H9 (cell line): ENCODE measurements at places on chromosomes 16 and 17.

- DNase-seq, result no peak
Measured at GRCh38 chr16:4233431-4233830, 8.4 kb downstream of the SRL start.

DNA sequence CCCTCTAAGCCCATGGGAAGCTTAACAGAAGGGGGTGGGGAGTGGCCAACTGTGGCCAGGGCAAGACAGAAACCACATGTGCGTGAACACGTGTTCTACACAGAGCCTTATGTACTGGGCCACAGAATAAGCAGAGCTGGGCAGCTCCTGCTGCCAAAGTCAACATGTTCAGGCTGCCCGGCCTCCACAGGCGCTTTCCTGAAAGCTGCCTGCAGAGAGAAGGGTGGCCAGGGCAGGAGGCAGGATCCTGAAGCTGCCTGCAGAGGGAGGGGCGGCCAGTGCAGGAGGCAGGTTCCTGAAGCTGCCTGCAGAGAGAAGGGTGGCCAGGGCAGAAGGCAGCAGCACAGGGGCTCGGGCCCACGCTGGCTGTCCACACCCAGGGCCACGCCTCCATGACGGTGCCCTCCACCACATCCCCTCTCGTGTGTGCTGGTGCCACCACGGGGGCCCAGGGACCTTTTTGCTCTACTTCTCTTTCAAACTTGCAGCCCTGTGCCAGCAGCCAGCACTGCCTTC lies 79.5 kb downstream of the ANKRD11 start:
- no peak for DNase-seq

DNA sequence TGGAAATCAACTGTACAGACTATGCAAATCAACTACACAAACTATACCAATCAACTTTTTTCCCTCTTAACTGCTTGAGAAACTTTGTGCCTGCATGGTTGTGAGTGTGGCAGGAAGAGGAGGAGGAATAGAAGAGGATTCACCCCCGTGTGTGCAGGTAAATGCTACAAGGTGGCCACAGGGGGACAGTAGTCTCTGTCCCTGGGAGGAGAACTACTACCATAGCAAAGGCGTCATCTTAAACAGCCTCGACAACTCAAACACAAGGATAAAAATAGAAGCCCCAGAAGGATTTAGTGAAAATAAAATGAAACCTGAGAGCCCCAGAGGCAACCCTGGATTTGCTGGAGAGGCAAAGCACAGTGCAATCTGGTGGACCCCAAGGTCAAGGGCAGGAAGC lies 199.5 kb upstream of the DYNLRB2 start:
- peak; percentile 43 for DNase-seq

DNA sequence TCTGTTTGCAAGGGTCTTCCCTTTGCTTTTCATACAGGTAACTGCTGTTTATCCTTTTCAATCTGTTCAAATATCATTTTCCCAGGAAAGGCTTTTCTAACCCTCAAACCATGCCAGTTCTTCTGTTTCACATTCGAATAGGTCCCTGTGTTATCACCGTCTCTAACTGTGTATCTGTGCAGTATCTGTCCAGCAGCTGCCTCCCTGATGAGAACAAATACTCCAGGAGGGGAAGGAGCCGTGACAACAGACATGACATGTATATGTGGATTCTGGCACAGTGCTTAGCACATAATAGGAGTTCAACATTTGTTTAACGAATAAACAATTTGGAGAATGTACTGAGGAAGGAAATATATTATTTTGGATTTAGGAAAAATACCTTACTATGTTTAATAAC lies 95.7 kb downstream of the STX8 start:
- DNase-seq, result no peak

- no peak for DNase-seq
Measured at GRCh38 chr17:27600471-27600870, 30.5 kb upstream of the LGALS9 start.

- no peak for DNase-seq
Measured at GRCh38 chr16:3482659-3483241, 12.5 kb downstream of the C16orf90 start.

GRCh38 chr16:20610211-20610891 lies 34.2 kb upstream of the ACSM2B start:
- DNase-seq, result no peak

- no peak for DNase-seq
Measured at GRCh38 chr17:10574324-10574723, 24.9 kb upstream of the MYH2 start.

DNA sequence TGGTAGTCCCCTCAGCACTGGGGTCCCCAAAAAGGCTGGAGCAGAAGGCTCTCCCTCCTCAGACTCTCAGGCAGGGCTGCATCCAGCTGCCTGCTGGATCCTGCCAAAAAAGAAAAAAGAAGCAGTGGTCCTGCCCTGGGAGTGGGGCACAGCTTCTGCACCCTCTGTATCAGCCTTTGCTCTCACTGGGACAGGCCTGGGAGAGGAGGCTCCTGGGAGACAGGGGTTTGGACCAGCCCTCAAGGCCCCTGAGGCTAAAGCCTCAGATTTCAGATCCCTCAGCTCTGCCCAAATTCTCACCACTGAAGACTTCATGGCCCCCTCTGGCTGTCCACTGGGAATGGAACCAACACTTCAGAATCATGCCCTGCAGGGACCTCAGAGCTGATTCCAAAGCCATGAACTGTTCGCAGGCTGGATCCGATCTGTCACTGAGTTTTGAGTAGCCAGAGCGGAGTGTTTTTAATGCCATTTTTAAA lies 96.9 kb downstream of the C16orf78 start:
- peak; percentile 15 for DNase-seq

DNA sequence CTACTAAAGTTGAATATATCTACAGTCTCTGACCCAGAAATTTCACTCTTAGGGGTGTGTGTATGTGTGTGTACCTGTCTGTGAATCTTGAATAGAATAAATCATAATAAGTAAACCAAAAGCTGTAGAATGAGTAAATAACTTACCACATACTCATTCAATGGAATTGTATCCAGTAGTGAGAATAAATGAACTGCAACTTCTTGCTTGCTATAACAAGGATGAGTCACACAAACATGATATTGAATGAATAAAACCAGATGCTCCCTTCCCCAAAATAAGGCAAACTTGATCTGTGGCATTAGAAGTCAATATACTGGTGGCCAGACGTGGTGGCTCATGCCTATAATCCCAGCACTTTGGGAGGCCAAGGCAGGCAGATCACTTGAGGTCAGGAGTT lies 259.8 kb upstream of the MON1B start:
- no peak for DNase-seq

DNA sequence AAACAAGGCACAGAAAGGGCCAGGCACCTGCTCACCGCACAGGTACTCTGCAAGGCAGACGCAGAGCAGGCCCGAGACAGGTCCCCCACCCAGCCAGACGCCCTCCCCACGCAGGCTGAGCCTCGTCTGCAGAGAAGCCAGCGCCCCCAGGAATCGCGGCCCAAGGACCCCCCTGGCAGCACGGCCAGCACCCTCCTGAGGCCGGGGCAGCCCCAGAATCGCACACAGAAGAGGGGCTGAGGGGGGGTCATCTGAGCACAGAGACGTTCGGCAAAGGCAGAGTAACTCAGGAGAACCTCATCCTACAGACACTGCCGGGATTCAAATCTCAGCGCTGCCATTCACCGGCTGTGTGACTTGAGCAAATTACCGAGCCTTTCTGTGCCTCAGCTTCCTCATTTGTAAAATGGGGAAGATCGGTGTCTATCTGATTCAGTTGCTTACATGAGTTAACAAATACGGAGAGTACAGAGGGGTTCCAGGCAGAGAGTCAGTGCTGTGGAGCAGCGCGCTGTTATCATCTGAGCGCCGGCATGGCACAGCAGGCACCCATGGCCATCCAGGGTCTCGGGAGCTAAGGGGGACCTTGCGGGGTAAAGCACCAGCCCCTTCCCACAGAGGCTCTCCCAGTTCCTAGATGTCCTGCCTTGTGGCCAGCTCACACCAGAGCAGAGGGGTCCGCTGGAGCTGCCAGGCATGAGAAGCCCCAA lies 10.4 kb downstream of the EMC6 start:
- no peak for DNase-seq

DNA sequence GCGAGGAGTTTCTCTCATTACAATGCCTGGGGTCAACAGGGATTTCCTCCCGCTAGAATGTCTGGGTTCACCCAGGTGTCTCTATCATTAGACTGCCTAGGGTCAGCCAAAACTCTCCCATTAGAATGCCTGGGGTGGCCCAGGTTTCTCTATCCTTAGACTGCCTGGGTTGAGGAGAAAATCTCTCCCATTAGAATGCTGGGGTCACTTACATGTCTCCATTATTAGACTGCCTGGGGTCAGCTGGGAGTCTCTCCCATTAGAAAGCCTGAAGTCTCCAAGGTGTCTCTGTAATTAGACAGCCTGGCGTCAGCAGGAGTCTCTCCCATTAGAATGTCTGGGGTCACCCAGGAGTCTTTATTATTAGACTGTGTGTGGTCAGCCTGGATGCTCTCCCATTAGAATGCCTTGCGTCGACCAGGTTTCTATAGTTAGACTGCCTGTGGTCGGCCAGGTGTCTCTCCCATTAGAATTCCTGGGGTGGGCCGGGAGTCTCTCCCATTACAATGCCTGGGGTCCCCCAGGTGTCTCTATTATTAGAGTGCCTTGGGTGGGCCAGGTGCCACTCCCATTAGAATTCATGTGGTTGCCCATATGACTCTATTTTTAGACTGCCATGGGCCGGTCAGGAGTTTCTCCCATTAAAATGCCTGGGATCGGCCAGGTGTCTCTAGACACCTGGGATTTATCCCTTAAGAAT lies 2272.1 kb downstream of the TP53TG3F start:
- no peak for DNase-seq

DNA sequence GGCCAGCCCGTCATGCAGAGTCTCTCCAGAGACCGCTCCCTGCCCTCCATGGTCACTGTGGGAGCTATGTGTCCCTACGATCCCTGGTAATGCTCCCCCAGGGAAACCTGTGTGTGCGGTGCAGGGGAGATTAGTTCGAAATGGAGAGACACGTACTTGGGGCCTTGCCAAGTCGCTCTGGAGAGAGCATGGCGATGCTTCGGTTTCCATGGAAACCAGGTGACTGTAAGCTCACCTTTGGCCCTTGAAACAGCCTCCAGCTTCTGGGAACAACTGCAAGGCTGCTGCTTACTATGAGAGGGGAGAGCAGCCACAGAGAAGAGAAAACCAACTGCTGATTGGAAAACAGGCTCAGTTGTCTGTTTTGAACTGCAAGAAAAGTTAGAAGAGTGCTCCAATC lies 879.7 kb upstream of the EEF2KMT start:
- DNase-seq, result no peak

DNA sequence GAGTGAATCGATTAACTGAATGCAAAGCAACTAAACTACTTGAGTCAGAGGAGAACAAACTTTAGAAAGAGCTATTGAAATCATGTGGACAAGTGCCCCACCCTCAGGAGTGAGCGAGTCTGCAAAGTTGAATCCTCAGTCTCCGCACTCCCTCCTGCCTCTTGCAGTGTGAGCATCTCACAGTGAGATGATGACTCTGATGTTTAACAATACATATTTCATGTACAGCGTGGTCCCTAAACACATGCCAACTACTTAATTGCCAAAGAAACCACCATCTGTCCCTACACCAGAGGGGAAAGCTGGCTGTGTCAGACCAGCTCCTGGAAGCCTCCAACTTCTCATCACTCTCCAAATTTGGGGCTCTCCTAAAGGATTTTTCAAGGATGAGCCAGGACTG lies 31.2 kb downstream of the PIMREG start:
- DNase-seq, result no peak

DNA sequence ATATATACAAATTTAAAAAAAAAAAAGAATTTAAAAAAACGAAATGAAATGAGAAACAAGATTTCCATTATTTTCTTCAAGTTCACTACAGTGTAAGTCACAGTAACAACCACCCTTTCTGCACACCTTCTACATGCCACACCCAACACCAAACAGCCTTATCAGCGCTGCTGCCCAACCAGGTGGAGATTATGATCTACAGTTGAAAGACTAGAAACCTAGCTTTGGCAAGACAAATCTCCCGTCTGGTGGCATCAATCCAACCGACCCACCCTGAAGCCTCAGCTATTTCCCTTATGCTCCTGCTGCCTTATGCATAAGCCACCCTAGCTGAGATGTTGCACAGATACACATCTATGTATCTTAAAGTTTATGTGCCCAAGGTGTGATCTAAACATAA lies 60.8 kb downstream of the PARN start:
- no peak for DNase-seq

- no peak for DNase-seq
Measured at GRCh38 chr17:6936370-6937028, 59.4 kb upstream of the ALOX12 start.

GRCh38 chr17:40307001-40307730 lies 1.8 kb upstream of the RARA start:
- no peak for DNase-seq

DNA sequence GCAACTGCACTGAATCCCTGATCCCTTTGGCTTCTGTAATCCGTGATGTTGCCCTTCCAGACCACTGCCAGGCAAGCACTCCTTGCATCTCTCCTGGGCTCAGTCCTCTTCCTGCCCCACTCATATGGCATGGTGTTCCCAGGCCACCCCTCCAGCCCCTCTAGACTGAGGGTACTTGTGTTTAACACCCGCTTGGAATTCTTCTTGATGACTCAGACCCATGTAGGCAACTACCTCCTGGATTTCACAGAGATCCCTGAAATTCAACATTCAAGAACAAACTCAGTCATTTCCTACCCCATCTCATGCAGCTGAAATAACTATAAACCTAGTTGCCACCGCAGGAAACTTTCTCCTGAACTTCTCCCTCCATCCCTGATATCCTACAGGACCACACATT lies 541.9 kb upstream of the CDH11 start:
- DNase-seq, result no peak

DNA sequence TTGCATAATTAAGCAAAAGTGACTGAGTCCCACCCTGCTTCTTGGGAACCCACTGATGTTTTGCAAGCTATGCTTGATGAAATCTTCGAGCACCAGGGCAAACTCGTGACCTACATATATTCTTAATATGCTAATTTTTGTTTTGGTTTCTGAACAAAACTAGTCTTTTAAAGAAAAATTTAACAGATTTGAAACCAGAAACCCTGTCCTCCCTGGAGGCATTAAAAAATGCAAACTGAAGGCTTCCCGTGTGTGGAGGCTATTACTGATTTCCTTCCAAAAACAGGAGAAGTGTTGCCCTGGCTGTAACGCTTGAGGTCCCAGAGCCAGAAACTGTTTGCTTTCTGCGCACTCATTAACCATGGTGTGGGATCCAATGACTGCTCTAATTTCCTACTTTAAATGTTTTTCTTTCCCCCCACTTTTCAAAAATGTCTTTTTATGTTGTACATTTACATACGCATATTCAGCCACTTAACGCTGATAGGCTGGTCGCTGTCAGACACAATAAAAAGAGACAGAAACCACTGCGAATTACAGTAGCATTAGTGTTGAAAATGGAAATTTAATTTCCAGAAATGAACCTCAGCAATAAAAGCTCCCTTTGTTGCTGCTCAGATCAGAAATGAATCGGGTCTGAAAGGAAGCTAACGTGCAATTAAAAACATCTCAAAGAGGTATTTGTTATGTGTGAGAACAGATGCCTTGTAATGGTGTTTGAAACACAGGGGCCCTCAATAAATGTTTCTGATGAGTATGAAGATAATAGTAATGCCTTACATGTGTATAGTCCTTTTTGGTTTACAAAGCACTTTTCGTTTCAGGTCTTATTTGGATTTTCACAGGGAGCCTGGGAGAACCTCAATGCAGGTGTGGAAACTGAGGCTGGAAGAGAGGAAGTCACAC lies 39.9 kb upstream of the IRX6 start:
- DNase-seq, result no peak

- DNase-seq, result no peak
Measured at GRCh38 chr16:87323727-87324410, 6.7 kb upstream of the C16orf95 start.

GRCh38 chr16:81610936-81611335 lies 166.3 kb downstream of the CMIP start:
- DNase-seq, result no peak

GRCh38 chr16:27945233-27945973 lies 118.1 kb downstream of the GSG1L start:
- peak; percentile 35 for DNase-seq
